Hematopoietic multipotent progenitor cell treated with erythropoietin and hydrocortisone succinate and interleukin-3 and kit ligand, for 17 days (in vitro differentiated cells): ENCODE measurements at places on chromosomes 11 and 22.

DNA sequence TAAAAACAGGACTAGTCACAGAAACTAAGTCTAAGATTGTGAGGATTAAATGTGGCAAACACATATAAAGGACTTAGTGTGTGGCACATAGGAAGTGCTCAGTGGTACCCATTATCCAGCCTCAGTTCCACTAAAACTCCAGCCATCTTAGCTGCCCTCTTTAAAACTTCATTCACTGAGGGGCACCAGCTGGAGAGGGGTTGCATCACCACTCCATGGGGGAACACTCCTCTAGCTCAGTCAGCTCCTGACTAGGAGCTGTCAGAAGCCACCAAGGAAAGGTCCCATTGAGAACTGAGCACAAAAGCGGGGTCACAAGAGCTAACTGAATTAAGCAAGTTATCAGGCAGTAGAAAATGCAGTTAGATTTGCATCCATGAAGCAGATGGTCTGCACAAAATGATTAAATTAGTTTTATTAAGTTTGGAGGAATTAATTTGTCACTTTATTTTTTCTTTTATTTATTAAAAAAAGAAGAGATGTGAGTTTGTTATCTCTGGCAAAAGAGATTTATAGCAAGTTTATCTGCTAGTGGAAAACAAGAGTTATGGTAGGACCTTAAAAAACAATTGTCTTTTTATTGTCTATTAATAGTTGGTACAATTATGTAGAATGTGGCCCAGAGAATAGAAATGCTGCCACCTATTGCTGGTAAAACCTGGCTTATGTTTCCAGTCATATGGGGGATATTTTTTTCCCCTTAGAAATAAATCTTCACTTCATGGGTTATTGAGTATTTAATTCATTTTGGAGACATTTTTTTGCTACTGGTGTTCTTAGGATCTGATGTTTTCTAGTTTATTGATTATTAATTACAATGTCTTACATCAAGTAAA, 95.7 kb downstream of the NAV2 start:
- no peak for DNase-seq

DNA sequence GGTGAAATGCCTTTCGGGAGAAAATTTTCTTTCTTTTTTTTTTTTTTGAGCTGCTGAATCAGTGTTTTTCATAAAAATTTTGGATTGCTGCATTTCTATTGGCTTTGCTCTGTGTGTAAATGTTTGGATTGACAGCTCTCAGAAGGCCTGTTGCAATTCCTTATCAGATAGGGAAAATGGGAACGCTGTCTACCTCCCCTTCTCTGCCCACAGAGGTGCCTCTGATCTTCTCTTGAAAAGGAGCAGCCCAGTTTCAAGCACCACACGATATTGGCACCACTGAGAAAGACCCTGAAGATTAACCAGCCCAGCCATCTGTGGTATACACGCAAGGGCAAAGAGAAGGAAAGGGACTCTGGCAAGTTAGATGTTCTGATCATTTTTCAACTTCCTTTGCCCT, 1272.2 kb downstream of the LRRC4C start:
- DNase-seq = no peak

GRCh38 chr11:44312876-44313275, 2.9 kb upstream of the ALX4 start:
- no peak for DNase-seq

DNA sequence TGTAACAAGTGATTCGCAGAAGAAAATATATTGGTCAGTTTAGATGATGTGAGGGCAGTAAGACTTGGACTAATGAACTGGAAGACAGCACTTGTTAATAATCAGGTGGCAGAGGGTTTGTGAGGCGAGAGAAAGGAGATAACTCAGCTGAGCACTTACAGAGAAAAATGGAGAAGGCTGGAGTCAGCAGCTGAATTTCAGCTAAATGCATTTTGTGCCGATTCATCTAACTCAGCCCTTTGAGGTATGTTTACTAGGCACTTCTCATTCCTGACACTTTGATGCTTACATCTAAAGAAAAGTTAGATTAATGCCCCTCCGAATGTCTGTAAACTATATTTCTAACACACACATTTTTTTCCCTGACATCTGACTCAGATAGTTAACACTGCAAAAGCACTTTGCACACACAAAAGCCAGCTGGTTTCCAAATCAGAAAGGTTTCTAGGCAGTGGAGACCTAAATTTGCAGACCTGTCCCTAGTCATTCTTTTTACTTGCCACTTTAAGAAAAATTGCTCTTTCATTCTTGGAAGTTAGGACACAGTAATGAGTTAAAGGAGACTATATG, 859.5 kb upstream of the CCDC90B start:
- DNase-seq = no peak

DNA sequence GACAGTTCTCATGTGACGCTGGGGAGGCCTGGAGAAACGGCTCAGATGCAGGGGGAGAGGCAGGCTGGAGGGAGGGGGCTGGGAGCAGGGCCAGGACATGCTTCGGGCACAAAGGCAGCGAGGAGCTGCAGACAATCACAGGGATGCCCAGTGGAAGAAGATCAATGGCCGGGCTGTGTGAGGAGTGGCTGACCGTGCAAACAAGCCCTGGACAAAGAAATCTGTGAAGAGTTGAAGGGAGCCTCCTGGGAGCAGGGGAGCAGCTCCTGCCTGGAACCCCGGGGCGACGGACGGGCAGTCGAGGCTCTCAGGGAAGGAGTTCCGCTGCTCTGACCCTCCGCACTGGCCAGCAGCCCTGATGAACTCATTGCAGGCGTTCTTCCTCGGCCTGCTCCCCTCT, 126.7 kb upstream of the B3GAT1 start:
- DNase-seq = no peak

DNA sequence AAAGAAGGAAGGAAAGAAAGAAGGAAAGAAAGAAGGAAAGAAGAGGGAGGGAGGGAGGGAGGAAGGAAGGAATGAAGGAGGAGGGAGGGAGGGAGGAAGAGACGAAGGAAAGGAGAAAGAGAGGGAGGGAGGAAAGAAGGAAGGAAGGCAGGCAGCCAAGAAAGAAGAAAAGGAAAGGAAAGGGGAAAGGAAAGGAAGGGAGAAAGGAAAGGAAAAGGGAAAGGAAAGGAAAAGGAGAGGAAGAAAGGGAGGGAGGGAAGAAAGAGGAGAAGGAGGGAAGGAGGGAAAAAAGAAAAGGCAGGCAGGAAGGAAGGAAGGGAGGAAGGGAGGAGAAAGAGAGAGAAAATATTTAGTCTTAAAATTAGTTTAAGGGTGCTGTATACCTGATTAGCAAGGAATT, 704.1 kb downstream of the LUZP2 start:
- DNase-seq = no peak

DNA sequence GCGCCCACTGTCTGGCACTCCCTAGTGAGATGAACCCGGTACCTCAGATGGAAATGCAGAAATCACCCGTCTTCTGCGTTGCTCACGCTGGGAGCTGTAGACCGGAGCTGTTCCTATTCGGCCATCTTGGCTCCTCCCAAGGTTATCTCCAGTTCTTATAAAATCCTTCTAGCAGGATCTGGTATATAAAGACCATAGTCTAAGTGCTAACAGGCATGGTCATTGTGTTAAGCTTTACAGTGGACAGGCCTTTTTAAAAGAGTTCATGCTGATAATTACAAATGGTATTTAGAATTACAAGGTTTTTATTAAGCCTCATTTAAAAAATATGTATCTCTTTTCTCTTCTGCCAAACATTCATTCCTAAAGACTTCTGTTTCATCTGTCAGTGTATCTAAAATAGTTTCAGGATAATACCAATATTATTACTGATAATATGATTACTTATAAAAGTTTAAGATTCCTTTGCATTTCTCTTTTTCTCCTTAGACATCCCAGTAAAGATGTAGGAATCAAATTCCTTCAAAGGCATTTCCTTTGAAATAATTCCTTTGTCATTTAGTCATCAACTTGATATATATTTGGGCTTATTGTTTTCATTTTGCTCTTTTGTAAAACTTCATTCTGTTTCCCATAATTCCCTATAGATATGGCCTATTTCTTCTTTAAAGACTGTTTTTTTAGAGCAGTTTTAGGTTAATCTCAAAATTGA, 20.7 kb downstream of the DDX10 start:
- DNase-seq = no peak

- DNase-seq = no peak
These were observed 26.3 kb upstream of the CXCR5 start for GRCh38 chr11:118857385-118857784.

DNA sequence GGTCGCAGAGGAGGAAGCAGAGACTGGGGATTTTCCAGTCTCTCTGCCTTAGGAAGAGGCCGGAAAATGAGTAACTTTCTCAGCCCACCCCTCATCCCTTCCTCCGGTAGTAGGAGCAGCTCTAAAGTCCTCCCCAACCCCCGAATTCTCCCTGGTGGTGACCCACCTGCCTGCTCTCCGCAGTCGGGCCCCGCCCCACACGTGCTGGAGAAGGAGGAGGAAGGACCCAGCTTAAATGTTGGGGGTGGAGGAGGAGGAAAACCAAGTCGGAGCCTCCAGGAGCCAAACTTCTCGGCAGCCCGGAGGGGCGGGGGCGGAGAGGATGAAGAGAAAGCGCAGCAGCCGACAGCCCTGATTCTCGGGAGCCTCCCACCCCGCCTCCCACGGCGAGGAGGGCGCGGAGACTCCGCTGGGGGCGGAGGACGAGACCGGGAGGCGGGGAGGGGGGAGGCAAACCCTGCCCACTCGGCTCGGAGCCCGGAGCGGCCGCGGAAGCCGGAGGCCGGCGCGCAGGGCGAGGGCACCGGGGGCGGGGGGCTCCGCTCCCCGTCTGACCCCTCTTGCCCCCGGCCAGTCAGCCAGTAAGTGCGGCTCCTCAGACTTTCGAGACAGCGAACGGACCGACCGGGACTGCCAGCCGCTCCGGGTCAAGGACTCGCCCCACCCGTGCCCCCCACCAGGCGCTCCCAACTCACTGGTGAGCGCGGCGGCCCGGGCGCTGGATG, at the start of gene TPBGL:
TSS of gene TPBGL (plus strand) at position 464 of the 725 bp plus-strand sequence. CDS start 276 bp downstream, outside the sequence.
- DNase-seq = no peak

GRCh38 chr22:49660794-49661781, 166.6 kb downstream of the BRD1 start:
- no peak for DNase-seq

DNA sequence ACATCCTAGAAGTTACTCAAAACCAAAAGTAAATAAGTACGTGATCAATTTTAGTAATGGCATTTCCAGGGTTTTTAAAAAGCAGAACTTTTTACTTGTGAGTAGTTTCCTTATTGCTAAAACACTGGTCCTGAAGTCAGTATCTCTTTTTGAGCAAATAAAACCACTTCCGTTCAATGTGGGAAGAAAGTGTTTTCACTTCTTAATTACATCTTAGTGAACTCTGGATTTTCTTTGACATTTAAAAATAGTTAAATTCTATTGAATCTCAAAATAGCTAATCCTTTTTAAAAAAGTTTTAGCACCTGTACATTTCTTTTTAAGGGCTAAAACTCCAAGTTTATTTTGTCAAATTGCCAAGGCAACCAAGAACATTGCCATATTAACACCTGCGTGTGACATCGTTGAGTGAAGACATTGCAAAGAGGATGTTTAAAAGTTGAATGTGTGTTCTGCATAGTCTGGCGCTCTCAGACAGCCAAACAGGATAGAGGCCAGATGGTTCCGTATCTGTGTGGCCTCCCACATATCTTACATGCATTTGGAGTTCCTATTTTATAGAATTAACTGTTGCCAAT, 17.2 kb upstream of the OR5B21 start:
- DNase-seq = no peak

GRCh38 chr22:21712751-21713427, 22.7 kb downstream of the YPEL1 start:
- peak; percentile 69 for DNase-seq

- DNase-seq = no peak
These were observed 12.0 kb upstream of the MUC6 start for GRCh38 chr11:1048375-1049070.

DNA sequence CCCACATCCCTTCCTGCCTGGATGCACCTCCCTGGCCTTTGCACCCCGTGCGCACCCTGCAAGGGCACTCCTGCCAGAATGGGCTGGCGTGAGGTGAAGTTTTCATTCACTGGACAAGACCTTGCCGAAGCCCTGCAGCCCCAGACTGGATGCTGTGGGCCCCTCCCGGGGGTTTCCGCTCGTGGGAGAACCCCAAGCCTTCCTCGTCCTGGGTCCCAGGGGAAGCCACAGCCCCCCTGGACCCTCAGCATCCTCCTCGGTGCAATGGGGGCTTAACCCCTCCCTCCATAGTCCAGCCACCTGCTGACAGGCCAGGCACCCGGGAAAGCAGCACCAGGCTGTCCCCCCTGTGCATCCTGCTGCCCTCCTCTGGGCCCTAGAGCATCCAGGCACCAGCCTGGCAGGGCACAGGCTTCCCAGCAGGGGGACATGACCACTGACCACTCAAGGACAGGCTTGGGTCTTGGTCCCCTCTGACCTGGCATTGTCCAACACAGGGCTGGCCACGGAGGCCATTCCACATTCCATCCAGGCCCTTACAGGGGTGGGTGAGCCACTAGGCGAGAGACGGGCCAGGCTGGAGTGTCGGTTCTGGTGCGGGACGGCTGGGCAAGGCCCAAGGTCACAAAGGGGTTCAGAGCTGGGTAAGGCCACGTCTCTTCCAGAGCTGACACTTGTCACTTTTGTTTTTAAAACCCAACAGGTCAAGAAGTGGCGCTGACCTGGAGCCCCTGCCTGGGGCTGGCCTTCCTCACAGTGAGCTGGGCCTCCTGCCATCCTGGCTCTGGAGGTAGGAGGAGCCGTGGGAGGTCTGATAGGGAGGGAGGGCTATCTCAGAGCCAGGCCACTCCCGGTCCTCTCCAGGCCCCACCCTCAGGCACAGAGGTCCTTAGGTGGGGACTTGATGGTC, 41.5 kb upstream of the PPARA start:
- DNase-seq = peak; percentile 31

DNA sequence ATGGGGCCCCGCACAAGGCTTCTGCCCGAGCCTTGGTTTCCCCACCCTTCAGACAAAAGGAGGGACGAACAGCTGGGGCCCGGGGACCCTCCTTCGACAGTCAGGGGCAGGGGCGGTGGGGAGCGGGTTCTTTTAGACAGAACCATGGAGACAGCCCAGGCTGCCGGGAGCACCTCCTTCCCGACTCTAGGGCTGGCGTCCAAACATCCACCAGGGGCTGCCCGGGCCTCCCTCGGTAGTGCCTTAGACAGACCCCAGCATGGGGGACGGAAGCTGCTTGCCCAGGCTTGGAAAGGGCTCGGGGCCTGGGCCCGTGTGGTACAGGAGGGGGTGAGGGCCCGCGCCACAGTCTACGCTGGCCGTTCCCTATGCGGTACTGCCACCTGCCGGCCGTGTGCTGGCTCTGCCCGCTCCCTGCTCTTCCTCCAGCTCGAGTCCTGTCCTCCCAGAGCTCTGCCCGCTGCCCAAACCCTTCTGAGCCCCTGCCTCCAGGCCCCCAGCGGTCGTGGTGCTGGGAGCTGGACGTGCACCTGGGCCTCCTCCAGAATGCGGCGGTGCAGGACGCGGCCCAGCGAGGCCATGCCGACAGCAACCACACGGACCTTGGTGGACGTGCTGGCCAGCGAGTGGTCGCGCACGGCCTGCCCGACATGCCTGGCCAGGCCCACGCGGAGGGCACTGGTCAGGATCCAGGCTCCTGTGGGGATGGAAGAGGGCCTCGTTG, 20.1 kb downstream of the TSSC4 start:
- peak; percentile 70 for DNase-seq

- no peak for DNase-seq
These were observed 81.1 kb upstream of the CRTAM start for GRCh38 chr11:122757201-122757600.

- DNase-seq = no peak
These were observed 262.2 kb upstream of the UBASH3B start for GRCh38 chr11:122393209-122393860.

- DNase-seq = peak; percentile 88
These were observed 14.9 kb upstream of the SLC29A2 start for GRCh38 chr11:66386171-66387069.
